ENCODE measurements at places on chromosomes 2 and 18.

DNA sequence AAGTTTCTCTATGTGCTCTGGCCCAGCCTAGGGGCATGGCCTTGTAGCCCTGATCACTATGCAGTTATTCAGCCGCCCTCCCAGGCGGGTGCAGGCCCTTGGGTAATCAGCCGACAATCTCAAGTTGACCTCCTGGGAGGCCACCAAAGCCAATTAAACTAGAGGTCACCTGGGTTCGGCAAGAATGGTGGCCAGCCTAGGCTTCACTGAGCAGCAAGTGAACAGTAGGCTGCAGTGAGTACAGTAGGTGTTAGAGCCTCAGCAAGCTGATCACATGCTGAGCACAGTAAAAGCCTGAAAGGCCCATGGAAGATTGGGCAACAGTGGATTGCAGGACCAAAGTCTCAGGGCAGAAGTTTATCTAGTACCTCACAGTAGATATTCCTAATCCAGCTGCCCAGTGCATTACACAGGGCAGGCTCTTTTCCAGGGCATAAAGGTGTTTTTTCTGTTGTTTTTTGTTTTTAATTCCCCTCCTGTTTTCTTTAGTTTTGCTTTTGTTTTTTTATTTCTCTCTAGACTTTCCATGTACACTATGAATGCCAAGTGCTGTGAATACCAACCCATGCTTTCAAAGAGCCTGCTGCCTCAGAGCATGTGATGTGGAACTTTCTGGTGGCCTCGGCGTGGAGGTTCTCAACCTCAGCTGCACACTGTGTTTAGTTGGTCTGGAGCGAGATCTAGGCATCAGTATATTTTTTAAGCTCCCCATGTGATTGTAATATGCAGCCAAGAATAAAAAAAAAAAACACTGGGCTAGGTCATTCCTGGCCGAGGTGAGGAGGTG is 55.9 kb upstream of the ATL2 start:
- DNase-seq: no peak

DNA sequence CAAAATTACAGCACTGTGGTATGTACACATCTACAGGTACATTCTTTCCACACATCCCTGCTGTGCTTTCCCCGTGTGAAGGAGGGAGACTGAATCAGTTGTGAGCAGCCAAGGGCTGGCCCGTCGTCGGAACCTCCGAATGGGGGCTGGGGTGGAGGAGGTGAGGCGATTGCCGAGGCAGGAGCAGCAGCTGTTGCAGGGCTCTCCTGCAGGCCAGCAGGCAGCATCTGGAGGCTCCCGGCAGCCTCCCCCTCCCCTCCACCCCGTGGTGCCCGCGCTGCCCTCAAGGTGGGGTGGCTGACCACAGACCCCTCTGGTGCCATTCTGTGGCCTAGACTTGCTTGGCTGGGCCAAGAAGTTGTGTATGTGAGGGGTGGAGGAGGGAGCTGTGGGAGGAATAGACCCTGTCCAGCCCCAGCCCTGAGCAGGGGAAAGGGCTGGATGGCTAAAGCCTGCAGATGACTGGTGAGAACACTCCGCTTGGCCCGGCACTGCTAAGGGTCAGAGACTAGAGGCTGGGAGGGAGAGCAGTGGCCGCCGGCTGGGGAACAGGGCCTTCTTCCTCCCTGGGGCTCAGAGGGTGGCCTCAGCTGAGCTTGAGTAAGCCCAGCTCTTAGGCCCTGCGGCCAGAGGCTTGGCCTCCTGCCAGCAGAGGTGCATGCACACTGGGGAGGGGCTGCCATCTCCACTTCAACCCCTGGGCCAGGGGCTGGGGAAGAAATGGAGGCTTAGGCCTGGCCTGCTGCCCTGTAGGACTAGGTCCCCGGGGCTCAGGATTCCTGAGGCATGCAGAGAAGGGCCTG is 7.6 kb downstream of the STAMBP start:
- no peak for DNase-seq

- peak; percentile 86 for DNase-seq
Measured at GRCh38 chr18:3585656-3586509, 135.9 kb downstream of the TGIF1 start.

DNA sequence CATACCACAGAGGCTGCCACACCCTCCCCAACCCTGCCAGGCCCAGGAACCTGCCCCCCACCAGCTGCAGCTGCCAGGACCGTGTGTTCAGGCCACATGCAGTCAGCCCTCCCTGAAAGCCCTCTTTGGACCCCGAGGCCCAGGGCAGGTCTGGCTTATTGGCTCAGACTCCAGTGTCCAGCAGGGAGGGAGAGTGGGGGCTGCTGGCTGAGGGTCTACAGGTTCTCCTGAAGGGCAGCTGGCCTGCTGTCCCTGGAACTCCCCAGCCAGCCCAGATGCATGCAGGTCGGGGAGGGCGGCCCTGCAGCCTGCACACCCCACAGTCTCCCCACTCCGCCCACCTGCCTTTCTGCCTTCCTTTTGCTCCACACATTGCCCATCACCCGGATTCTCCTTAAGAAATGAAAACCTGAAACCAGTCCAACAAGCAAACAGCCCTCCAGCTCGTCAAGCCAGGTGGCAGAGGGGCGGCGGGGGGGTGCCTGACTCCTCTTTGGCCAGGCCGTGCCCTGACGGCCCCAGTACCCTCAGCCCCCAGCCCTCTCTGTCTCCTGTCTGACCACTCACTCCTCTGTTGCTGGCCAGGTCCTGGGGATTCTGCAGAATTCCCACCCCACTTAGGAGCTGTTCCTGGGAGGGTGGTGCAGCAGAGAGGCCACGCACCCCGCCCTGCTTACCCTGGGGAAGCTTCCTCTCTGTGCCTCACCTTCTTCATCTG is 18.0 kb downstream of the GPR35 start:
- peak; percentile 27 for DNase-seq
